ENCODE measurements at places on chromosomes 2 and 18.

GRCh38 chr18:48050176-48050575 lies 119.7 kb upstream of the SMAD2 start:
- no peak for DNase-seq

DNA sequence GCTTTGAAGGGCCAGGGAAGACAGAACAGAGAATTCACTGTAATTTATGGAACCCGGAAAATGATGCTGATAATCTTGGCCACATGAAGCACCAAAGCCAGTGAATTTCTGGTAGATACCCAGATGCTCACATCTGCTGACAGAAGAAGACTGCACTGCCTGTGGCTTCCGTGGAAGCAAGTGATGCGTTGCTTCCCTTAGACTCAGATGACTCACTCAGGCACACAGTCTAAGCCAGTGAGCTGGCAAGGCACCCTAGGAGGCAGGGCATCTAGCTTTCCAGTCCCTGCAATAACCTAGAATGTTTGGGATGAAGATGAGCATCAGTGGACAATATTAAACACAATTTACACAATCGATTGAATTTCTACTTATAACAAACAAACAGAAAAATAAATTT lies 284.7 kb downstream of the CMPK2 start:
- DNase-seq, result no peak

DNA sequence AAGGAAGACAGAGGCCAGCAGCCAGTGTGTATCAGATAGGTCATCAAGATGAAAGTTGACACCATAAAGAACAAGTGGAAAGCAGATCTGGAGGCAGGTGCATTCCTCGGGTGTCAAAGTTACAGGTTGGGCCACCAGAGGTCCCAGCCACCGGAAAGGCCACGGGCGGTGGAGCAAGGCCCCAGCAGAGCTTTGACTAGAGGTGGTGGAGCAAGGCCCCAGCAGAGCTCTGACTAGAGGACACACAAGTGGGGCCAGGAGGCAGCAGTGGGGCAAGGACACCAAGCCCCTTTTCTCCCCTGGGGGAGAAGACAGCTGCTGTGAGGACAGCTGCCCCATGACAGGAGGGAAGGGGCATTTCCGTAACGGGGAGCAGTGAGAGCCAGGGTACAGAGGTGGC lies 115.1 kb downstream of the GYPC start:
- no peak for DNase-seq

- no peak for DNase-seq
These were observed 4.0 kb downstream of the NEU4 start for GRCh38 chr2:241812730-241813643.

GRCh38 chr18:23934252-23934651 lies 80.3 kb upstream of the TTC39C start:
- DNase-seq, result no peak

- no peak for DNase-seq
These were observed 9.0 kb downstream of the SETBP1 start for GRCh38 chr18:44689736-44690135.

DNA sequence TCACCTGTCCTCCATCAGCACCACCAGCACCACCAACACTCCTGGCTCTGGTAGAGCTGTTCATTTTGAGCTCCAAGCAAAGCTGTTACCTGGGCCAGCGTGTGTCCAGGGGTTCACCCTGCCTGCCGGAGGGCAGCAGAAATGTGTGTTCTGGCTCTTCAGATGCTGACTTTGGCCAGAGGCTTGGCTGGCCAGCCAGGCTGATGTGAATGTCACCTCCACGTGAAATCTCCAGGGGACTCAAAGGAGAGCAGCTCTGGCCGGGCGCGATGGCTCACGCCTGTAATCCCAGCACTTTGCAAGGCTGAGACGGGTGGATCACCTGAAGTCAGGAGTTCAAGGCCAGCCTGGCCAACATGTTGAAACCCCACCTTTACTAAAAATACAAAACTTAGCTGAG lies 33.5 kb downstream of the CIB4 start:
- no peak for DNase-seq

GRCh38 chr2:51256736-51257135 lies 224.8 kb upstream of the NRXN1 start:
- peak; percentile 26 for DNase-seq

- DNase-seq, result peak; percentile 74
These were observed 181.7 kb downstream of the ANAPC1 start for GRCh38 chr2:111702119-111702803.

DNA sequence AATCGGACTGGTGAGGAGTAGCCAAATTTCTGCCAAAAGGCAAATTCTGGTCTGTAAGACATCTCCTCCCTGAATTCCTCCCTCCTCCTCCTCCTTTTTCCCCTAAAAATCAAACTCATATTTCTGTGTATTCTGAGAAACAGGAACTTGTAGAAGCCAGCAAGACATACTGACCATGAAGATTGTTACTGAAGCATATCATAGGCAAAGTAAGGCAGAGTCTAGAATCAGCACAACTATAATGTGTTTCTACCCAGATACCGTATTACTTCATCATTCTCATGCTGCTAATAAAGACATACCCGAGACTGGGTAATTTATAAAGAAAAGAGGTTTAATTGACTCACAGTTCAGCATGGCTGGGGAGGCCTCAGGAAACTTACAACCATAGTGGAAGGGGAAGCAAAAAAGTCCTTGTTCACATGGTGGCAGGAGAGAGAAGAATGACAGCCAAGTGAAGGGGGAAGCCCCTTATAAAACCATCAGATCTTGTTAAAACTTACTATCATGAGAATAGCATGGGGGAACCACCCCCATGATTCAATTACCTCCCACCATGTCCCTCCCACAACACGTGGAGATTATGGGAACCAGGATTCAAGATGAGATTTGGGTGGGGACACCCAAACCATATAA lies 24.9 kb upstream of the EPC2 start:
- DNase-seq, result no peak

- no peak for DNase-seq
These were observed 186.9 kb upstream of the PIEZO2 start for GRCh38 chr18:11336241-11336640.

DNA sequence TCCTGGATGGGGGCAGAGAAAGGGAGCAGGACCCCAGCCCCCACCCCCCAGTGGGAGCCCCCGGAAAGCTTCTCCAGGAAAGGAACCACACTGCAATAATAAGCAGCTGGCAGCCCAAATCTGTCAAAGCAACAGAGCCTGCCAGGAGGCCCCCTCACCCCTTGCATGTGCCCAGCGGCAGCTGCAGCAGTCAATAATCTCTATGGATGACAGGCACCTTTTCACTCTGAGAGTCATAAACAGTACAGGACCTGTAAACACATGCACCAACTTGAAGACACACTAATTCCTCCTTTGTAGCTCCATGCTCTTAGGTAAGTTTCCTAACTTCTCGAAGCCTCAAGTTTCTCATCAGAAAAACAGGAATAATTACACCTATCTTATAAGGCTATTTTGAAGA lies 26.2 kb upstream of the KDM3A start:
- no peak for DNase-seq

- no peak for DNase-seq
These were observed 128.8 kb downstream of the KCNJ3 start for GRCh38 chr2:154827286-154827685.

DNA sequence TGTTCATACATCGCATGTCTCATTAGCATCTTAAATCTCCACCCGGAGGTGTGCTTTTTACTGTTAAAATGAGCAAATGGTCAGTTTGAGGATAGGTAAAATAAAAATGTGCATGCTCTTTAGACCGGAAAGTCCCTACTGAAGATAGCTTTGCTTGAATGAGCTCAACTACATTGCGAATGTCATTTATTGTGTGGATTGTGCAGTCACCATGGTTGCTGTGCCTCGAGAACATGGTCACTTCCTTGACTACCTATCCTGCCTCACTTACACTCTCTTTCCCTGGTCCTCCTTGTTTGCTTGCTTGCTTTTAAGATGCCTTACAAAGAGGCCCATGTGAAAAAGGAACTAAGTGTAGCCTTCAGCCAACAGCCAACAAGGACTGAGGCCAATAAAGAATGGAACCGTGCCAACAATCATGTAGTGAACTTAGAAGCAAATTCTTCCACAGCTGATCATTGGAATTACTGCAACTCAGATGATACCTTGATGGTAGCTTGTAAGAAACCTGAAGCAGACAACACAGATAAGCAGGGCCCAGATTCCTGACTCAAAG lies 72.2 kb upstream of the BARD1 start:
- no peak for DNase-seq

GRCh38 chr2:207901401-207901800 lies 123.9 kb downstream of the PLEKHM3 start:
- DNase-seq, result no peak

DNA sequence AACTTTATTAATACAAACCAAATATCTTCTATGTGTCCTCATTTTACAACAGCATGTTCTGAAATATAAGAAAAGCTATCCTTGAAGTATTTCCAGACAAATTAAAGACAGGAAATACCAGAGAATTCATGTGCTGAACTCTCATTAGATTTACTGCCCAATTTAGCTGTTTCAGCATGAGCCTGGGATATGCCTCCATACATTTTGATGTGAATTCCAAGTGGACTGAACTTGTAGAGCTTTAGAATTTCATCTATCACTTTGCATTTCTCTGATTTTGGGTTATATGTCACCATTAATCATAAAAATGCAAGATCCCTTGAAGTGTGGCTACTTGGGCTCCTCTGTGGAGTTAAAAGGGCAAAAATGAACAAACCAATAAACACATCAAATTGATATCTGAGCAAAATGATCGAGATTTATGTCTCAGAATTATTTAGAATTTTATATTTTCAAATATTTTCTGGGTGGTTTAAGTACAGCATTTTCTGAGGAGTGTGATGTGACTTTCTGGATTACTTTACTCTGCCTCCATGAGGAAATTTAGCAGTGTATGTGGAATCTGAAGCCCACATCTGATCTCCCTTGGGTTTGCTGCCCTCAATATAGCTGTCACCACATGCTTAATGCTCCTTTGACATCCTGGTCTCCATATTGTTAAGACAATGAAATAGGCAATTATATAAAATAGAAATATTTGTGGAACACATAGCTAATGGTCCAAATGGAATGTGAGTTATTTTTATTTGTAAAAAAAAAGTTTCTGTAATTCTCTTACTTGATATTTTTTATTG lies 206.6 kb upstream of the RBMS1 start:
- DNase-seq, result no peak

GRCh38 chr18:51391731-51392130 lies 194.2 kb upstream of the MEX3C start:
- no peak for DNase-seq

DNA sequence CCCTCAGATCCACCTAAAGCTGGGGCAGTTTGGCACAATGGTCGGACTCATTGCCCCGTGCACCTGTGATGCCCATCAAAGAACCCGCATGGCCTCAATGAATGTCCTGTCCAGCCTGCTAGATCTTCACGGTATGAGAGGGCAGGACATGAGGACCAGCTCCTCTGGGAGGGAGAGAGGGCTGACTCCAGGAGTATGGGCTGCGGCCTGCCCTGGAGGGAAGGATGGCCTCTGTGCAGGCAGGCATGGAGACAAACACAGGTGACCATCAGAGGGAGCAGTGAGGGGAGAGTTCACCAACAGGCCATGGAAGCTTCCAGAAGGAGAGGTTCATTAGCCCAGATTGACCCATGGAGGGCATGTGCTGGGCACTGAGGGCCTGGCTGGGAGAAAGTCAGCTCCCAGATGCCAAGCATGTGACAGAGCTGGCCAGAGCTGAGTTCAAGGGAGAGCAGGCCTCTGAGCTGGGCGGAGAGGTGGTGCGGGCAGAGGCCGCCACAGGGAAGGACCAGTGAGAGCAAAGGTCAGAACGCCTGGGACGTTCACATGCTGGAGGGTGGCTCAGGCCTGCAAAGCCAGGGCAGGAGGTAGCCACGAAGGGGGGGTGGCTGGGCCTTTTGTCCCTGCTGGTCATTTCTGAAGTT lies 36.2 kb downstream of the HJURP start:
- no peak for DNase-seq
